Fibroblast of skin of left quadriceps (primary cell): ENCODE measurements at places on chromosomes 5 and 9.
A peak's percentile ranks its signal among the peaks of the same experiment; 100 is the strongest.

DNA sequence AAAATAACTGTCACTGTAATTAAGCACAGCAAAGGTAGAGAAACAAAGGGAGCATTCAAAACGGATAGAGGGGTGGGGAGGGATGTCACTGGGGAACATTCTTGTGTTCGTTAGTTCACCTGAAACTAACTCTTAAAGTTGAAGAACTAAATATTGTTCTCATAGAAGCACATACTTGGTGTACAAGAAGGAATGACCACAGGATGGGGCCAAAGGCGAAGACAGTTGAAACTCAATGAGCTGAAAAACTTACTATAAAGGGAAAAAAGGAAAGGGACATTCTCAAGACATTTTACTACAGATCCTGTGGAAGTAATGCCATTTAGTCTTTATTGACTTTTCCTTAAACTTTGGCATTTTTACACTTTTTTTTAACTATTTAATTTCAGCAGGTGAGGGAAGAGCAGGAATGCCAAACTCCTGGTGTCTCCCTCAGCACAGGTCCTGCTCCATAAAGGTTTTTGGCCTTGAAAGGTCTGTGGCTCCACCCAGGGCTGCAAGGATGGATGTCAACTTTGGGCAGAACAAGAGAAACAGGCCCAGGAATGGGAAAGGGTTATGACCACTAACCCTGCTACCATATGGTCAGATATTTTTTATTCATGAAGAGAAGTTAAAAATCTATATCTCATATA lies 197.6 kb upstream of the RASA1 start:
- DNase-seq: peak; percentile 42

GRCh38 chr9:3262826-3263529 lies 262.8 kb downstream of the RFX3 start:
- no peak for DNase-seq

- no peak for DNase-seq
These were observed 15.2 kb downstream of the TNIP1 start for GRCh38 chr5:151065609-151066008.

GRCh38 chr5:11878814-11879213 lies 25.4 kb downstream of the CTNND2 start:
- no peak for DNase-seq

- no peak for DNase-seq
These were observed 2.0 kb downstream of the BASP1 start for GRCh38 chr5:17219469-17219868.

GRCh38 chr9:107389617-107390071 lies 99.9 kb downstream of the KLF4 start:
- DNase-seq: peak; percentile 58

DNA sequence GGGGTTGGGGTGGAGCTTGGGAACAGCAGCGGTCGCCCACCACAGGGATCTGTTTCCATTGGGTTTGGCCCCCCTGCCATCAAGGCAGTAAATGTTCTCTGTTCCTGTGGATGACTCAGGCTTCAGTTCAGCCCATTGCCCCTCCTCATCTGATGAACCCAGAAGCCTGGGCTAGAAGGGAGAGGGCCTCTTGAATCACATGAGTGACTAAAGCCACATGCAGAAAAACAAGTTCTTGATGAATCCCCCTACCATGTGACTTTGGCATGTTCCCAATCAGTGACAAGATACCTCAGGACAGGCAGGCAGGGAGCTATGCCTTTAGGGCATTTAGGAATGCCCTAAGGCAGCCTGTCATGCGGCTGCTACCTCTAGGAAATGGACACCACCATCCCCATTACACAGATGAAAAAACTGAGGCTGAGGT lies 2.5 kb downstream of the SH3PXD2B start:
- DNase-seq: no peak

- no peak for DNase-seq
These were observed 52.1 kb upstream of the SIMC1 start for GRCh38 chr5:176186107-176186506.

DNA sequence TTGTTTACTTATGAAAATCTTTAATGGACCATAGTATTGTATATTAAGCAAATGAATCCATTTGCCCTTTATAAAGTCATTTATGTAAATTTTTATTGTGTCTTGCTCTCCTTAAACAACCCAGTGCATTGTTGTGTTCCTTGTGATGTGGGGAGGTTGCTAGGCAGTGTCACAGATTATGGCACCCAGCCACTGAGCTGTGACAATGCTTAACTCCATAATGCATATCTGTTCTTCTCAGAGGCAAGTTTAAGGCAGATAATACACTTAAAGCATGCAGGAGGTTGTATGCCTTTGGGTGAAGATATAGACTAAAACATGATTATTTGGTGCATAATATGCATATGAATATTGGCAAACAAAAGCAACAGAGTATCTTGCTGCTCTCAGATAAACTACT lies 269.6 kb upstream of the RIOK2 start:
- no peak for DNase-seq

- DNase-seq: no peak
These were observed 27.2 kb downstream of the TNFAIP8 start for GRCh38 chr5:119383008-119383407.

GRCh38 chr9:6407778-6408177 lies 5.2 kb upstream of the UHRF2 start:
- no peak for DNase-seq

- DNase-seq: no peak
These were observed 1.4 kb upstream of the MELK start for GRCh38 chr9:36571333-36571732.

DNA sequence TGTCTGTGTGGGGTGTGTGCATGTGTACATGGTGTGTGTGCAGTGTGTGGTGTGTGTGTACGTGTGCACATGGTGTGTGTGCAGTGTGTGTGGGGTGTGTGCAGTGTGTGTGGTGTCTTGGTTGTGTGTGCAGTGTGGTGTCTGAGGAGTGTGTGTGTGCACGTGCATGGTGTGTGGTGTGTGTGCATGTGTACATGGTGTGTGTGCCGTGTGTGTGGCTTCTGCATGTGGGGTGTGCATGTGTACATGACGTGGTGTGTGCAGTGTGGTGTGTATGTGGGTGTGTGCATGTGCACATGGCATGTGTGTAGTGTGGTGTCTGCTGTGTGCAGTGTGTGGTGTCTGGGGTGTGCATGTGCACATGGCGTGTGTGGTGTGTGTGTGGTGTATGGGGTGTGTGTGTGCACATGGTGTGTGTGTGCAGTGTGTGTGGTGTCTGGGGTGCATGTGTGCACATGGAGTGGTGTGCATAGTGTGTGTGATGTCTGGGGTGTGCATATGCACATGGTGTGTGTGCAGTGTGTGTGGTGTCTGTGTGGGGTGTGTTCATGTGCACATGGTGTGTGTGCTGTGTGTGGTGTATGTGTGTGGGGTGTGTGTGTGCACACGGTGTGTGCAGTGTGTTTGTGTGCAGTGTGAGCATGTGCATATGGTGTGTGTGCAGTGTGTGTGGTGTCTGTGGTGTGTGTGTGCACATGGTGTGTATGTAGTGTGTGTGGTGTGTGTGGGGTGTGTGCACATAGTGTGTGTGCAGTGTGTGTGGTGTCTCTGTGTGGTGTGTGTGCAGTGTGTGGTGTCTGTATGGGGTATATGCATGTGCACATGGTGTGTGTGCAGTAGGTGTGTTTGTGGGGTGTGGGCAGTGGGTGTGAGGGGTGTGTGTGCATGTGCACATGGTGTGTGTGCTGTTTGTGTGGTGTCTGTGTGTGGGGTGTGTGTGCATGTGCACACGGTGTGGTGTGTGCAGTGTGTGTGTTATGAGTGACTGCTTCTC lies 40.6 kb upstream of the ZNG1F start:
- no peak for DNase-seq

GRCh38 chr5:150486402-150487198 lies 21.3 kb upstream of the NDST1 start:
- DNase-seq: no peak

DNA sequence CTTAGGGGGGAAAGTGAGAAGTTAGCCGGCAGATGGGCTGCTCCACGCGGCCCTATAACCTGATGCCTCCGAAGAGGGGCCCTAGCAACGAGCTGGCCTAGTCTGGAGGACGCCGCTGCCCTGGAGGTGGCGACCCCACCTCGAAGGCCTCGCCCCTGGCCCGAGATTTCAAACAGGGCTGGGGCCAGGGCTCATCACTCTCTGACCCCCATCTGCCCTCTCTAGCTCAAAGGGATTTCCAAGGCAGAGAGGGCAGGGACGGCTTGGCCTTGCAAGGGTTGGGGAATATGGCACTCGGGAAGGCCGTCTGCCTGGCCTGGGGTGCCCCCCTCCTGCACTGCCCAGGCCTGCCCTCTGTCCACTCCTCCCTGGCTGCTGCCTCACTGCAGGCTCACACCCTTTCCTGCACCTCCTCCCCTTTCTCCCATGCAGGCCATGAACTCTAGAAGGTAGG lies 25.5 kb upstream of the TIFAB start:
- no peak for DNase-seq

DNA sequence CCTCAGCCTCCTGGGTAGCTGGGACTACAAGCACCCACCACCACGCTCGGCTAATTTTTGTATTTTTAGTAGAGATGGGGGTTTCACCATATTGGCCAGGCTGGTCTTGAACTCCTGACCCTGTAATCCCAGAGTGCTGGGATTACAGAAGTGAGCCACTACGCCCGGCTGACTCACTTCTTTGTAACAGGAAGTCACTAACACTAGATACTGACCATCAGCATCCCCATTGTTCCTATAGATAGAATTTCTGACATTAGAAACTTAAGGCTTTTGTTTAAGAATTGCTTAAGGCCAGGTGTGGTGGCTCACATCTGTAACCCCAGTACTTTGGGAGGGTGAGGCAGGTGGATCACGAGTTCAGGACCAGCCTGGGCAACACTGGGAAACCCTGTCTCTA lies 42.2 kb downstream of the LEAP2 start:
- DNase-seq: no peak

DNA sequence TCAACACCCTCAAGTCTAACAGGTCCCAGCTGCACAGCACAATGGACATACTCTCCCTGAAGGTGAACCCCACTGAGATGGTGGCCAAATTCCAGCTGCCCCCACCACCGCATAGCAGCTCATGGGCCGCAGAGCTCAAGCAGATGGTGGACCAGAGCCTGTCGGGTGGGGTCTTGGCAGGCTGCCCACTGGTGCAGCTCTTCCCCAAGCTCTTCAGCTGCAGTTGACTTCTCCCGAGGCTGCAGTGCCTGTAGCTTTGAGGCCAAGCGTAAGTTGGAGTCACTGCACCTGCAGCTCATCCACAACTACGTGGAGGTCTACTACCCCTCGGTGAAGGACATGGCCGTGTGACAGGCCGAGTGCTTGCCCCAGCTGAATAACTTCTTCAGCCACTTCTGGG lies 56.6 kb upstream of the SPTLC1 start:
- no peak for DNase-seq

DNA sequence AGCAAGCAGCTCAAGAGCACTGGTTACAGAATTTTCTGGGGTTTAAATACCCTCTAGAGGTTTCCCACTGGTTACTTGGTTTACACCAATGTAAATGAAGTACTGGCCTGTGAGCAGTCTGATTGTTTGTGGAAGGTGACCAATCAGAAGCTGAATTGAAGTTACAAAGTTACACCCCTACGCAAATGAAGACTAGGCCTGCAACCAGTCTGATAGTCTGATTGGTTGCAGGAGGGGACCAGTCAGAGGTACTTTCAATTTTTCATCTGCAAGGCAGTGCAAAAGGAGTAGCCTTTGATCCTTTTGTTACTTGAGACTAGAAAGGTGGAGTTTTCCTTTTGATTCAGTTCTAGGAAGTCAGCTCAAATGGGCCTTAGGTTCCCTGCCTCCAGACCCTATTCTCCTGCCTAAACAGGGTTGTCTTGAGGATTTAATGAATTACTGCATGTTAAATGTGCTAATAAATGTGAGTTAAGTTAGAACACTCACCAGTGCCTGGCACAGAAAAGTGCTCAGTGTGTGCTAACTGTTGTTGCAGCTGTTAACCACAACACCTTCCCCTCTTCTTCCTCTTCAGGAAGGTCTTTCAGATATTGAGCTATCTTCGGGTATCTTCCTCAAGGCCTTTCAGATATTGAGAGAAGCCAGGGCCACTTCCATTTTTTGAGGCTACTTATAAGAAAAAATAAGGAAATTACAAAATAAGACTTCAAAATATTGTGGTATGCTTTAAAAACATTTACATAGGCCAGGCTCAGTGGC lies 32.1 kb upstream of the CLINT1 start:
- no peak for DNase-seq

- DNase-seq: no peak
These were observed 95.6 kb downstream of the HSPA4 start for GRCh38 chr5:133147411-133147810.

DNA sequence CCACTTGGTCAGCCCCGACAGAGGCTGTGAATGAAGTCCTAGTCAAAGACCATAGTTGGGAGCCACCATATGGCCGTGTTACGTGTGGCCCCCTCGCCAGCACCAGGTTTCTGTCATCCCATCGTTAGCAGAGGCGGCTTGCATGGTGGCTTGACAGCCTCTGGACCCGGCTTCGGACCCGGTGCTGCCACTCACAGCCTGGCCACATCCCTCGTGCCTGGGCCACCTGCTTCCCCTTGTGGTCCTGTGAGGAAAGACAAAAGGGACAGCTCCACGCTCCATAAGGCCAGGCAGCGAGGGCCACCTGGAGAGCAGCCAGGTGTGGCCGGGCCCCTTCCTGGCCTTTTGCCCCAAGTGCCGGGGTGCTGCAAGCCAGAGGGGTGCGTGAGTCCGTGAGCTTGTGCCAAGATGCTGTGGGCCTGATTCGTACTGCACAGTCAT lies 6.2 kb downstream of the NKD2 start:
- DNase-seq: no peak
